Fibroblast of villous mesenchyme (primary cell): ENCODE measurements at places on chromosomes 11 and 22. TPM values are rescaled to one million over a fixed set of nuclear protein-coding genes. Genes with fewer than 3 reads are reported as not detected.

The CHRM1 gene
- total RNA-seq = not detected in 2 replicates

The CCDC89 gene
- 2.6 and 3.9 TPM in 2 replicates for total RNA-seq

The LTO1 gene
- total RNA-seq = 19.0 and 22.5 TPM in 2 replicates

The TMPRSS4 gene
- total RNA-seq = not detected in 2 replicates
